ENCODE measurements at places on chromosomes 3 and 15.

DNA sequence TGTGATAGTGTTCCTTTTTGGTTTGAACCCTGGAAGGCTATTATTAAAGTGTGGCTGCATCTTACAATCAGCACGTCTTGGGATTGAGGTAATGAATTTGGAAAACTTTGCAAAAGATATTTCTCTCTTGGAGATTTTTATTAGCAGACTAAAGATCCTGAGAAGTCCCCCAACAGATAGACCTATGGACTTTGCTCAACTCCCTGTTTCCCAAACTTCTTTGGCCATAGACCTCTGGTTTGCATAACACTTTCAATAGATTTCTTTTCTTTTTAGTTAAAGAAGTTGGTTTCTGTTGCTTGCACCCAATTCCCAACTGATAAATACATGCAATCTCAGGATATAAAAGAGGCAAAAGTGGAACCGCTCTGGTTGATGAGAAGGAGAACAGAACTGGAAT, 465.8 kb upstream of the PROK2 start:
- no peak for DNase-seq

DNA sequence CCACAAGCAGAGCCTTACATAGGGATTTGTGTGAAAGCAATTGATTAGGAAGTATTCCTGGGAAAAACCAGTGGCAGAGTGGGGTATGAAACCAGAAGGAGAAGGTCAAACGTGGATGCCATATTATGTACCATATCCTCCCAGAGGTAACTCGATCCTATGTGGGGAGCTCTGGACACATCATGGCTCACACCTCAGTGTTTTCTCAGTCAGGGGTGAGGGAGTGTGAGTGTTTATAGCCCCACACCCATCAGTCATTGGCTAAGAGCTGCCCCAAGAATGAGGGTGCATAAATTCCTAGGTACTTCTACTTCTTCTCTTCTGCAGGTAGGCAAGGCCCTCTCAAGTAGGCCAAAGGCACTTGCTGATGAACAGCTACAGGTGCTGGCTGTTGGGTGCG, 28.2 kb upstream of the PDZRN3 start:
- no peak for DNase-seq

DNA sequence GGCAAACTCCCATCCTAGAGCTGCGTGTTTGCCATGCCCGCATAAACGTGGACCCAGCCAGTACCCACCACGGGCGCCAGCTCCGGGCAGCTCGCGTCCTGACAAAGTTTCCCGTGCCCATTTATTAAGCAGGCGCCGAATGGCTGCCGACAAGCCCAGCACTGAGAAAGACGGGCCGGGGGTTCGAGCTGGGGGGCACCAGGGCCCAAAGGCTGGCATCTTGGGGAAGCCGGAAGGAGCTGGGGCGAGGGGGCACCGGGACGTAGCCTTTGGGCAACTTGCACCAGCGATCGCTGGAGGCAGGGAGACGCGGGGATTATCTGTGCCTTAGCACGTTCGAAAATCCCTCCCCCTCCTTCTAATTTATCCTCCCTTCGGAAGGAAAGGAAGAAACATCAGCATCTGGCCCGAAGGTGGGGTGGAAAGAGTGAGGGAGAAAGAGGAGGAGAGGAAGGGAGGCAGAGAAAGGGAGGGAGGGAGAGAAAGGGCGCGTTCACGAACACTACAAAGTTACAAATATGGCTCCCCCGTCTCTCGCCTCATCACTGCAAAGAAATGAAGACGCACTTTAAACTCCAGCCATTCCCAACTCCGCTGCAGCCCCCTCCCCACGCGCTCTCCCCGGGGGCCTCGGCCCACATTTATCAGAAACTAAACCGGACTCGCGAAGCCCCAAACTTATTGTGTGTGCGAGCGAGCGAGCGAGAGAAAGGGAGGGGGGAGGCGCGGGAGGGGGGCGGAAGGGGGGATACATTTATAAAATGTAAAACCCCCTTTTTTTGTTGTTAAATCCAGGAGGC, 1.0 kb downstream of the ANP32A start:
- no peak for DNase-seq

DNA sequence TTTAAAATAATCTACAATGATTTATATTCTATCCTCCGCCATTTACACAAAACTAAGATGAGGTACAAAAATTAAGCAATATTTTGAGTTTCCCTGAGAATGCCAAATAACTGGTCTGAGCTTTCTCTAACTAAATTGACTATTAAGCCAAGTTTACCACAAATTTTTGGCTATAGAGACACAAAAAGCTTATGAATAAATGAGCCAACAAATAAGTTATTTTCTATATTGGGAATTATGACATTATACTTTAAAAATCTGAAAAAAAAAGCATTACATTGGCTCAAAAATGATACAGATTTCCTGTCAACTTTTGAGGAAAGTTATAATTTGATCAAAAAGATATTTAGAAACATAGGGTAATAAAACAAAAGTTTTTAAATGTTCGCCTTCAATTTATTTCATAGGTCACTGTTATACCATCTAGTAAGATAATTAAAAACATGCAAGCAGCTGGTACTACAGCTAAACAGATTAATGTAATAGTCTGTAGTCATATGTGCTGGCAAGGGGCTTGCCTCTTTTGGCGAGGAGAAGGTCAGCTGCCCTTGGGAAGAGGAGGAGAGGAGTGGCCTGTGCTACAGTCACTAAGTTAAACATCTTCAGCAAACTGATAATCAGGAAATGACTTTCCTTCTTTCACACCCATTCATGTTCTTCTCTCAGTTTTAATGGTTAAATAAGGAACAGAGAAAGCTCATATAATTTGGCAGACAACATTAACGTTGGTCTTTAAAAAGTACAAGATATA, 318.5 kb downstream of the TBC1D5 start:
- DNase-seq: no peak

DNA sequence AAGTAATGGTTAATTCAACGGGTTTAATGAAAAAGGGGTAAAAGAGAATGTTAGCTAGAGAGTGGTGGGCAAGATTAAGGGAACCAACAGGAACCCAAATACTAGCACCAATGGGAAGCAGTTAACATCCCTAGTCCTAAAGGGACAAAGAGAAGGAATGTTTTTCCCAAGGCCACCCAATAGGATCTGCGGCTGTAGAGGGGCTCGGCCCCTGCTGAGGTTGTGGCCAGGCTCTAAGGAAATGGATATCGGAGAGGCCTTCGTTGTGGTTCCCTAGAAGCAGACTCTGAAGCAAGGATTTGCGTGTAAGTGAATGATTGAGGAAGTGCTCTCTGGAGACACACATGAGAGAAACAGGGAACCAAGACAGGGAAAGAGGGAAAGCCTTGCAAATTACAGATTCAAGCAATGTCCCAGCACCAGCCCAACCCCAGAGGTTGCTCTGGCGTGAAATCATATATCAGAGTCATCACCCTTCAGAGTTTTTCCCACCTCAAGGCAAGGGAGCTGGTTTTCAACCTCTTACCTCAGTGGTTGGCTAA, 83.6 kb upstream of the TNIK start:
- no peak for DNase-seq

DNA sequence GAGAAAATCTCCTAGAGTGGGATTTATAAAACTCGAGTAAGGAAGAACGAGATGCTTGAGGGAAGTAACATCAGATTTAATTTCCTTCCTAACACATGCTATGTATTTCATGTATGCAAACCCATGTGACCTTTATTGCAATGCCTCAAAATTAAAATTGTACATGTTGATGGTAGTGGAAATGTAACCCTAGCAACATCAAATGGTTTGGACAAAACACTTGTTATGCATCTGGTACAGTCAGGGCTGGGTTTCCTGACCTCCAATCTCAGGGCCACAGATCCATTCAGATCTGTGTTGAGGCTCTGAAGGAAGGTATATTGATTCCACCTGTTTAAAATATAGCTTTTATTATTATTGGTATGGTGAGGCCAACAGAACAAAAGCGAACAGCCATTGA, 246.0 kb downstream of the WNT5A start:
- DNase-seq: no peak

- DNase-seq: no peak
These were observed 3.2 kb downstream of the DUOX1 start for GRCh38 chr15:45132844-45133560.

- DNase-seq: no peak
These were observed 946.7 kb downstream of the NAALADL2 start for GRCh38 chr3:175805825-175806224.

DNA sequence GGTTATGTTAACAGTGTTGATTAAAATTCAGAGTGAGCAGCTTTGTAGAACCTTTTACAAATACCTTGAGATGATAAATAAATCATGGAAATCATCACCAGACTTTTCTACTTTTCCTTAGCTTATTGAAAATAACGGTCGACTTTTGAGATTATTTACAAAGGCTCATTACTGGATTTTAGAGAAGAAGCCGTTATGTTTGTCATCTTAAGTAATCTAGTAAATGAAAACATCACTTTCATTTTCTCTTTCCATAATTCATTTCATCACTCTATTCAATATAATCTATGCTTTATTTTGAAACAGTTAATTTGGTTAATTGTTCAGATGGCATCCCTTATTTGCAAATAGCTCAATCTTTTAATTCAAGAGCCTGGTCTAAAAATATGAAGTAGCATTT, 3.6 kb downstream of the PLCL2 start:
- no peak for DNase-seq

GRCh38 chr3:184907681-184908649, 96.0 kb downstream of the VPS8 start:
- DNase-seq: no peak

DNA sequence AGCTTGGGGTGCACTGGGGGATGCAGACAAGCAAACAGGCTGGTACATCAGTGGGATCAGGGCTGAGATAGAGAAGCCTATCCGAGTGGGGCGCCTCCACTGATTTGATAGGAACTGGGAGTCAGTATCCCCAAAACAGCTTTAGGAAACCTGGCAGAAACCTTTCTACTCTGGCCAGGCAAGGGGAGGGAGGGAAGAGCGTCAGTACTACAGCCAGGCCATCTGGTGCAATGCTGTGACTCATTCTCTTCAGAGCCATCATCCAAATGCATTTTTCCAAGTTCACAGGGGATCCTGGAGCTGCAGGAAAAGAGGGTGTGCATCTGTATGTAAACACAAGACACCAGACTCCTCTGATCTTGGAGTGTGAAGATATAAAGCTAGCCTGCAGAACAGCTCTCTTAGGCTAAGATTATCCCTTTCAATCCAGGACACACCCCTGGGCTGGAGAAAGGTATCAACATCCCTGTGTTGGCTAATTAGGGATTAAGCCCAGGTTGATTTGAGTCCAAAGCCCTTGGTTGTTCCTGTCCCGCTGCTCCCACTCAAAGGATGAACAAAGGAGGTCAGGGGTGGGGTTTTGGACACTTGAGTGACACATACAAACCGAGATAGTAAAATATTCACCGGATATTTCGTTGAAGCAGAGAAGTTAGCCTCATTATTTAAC, 9.3 kb downstream of the GALNT15 start:
- no peak for DNase-seq

GRCh38 chr15:57920911-57921310, 144.6 kb downstream of the ALDH1A2 start:
- no peak for DNase-seq

DNA sequence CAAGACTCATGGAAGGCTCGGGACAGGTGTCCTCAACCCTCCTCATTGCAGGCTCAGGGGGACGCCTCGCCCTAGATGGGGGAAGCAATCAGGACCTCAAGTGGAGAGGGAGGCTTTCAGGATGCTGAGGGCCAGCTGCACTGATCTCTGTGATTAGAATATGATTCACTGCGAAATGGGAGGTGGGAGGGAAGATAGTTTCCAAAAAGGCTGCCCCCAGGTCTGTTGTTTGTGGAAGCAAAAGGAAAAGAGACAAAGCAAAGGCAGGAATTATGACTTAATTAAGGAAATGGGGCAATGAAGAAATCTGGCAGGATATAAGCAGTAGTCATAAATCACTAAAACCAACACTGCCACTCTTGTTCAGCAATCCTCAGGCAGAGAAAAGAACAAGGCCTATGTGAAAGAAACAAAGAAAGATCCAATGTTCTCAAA, 85.6 kb upstream of the ABHD17C start:
- DNase-seq: no peak

GRCh38 chr3:151283387-151283786, 5.0 kb upstream of the P2RY14 start:
- DNase-seq: no peak

DNA sequence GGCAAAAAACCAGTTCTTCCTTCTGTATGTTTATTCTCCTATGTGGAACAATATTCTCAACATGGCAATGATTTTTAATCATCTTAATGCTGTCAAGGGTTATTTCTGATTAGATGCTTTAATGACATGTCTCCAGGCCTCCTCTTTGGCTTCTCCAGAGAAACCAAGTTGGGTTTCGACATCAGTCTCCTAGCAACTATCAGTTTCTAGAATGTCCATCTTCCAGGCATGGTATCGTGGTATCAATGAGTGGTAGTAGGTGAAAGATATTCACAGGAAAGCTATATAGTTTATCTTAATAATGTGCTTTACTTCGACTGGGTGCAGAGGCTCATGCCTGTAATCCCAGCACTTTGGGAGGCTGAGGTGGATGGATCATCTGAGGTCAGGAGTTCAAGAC, 128.5 kb downstream of the C3orf70 start:
- no peak for DNase-seq

DNA sequence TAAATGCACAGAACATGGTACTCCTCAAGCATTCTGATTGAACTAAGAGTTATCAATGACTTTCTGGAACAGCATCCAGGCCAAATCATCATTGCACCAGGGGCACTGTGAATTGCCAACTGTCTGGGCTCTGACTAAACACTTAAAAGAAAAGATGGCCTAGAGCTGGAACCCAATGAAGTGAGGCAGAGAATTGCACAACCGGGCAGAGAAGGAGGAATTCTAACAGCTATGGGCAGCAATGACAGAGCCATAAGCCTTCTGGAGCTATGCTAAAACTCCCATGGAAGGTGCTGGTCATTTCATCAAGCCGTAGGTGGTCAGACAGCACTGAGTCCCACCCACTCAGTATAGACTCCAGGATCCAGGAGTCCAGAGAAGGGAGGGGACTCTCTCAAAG, 48.1 kb upstream of the OXTR start:
- DNase-seq: no peak

DNA sequence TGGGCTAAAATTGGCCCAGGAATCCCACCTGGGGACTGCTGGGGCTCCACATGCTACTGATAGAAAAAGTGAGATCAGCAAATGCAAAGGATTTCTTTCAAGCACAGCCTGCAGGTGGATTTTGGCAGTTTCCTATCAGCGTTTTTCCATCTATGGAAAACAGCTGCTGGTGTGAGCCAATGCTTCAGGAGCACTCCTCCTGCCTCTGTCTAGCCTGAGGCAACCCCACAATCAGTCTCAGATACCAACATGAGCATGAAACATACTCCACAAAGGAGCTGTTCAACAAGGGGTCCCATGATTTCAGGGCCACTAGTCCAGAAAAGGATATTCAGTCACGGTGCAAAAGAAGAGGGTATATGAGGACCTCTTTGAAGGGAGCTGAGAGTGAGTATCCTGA, 311.5 kb upstream of the THBS1 start:
- DNase-seq: no peak
